ENCODE measurements at places on chromosomes 6 and 20.

DNA sequence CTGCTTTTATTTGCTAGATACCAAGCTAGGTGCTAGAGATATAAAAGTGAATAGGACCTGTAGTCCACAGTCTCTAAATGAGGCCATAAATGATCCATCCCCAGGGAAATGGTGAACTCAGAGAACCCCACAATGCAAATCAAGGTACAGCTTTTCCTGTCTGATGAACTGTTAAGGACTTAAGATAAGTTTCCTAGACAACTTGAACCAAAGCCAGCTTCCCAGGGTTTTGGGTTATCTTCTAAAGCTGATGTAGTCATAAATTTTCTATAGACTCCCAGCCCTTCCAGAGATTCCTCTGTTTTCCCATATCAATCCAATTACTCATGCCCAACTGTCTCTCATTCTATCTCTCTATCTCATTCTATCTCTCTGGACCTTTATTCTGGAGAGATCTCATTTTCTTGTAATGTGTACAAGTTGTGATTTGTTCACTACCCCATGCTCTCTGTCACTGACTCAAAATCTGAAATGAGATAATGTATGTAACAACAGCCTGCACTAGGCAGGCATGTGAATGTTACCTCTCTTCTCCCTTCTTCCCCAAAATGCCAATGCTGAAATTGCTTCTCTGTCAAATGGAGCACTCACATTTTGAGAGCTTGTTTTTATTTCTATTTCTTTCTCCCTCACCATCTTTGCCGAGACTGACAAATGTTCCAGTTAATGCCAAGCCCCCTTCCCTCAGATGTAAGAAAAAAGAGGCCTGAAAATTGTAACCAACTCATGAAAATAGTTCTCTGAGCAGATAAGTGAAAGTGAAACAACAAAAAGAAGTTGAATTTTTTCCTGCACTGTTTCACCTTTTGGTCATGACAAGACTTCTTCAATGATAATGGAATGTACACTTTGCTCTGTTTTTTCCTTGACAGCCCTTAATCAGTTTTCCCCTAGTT, 279.9 kb downstream of the SLC35F1 start:
- no peak for DNase-seq

DNA sequence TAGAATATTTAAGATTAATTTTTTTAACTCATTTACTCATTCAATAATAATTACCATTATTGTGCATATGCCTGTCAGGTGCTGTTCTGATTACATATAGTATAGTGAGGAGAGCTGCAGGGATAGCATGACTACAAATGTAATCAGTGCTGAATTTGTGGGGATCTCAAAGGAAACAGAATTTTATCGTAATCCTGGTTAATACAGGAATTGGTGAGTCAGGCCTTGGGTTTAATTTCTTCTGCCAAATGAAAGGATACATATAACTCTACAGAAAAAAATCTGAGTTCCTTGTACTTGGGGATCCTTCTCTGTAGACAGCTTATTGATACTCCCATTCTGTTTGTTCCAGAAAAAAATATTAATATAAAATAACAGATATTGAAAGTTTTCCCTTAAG, 297.2 kb downstream of the GJA1 start:
- no peak for DNase-seq

- no peak for DNase-seq
These were observed 22.2 kb downstream of the BMP7 start for GRCh38 chr20:57244221-57244585.

GRCh38 chr20:3473944-3474343, 3.1 kb downstream of the ATRN start:
- DNase-seq = no peak

- DNase-seq = no peak
These were observed 26.2 kb downstream of the RNF144B start for GRCh38 chr6:18413381-18413780.

- no peak for DNase-seq
These were observed 599.4 kb upstream of the CITED2 start for GRCh38 chr6:139973669-139974344.

- DNase-seq = no peak
These were observed 12.9 kb downstream of the THBS2 start for GRCh38 chr6:169240591-169241390.

DNA sequence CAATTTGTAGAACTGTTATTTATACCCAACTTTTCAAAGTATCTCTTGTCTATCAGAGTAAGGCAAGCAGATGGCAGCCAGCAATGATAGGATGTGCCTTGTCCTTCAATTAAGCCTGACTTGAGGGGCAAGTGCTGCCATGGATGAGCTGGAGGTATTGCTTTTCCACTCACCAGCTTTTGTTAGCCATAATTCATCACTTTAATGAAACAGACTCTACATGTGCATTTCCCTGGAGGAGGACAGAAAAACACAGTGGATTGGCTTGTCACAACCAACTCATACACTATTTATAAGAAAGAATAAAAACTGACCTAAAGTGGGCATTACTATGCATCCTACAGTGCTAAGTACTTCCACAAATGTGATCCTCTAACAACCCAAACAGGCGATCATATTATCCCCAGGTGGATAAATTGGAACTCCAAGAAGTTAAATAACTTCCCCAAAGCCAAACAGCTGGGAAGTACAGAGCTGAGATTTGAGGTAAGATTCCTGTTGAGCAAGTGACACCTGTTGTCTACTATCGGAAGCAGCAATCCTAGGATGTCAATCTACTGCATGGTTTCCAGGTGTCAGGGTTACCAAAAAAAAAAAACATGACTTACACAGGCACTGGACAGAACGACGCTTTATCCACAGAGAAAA, 73.9 kb upstream of the NRSN1 start:
- no peak for DNase-seq

DNA sequence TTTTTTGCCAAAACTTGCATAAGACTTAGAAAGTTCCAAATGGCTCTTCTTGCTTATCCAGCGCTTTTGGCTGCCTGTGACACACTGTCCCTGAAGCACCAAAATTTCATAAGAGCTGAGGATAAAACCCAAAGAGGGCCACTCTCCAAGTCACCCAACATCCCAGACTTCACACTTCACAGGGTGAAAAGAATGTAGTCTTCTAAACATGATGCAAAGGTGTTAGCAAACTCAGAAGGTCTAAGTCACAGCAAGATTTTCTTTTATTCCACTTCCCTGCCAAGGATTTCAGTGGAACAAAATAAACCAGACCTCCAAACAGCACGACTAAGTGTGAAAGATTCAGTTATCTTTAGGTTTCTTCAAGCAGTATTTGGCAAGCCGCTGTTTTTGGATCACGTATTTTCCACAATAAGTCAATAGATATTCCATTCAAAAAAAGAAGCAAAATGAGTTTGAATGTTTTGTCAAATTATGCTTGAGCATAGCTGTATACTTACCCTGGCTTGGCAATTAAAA, 44.6 kb upstream of the CD93 start:
- DNase-seq = no peak

DNA sequence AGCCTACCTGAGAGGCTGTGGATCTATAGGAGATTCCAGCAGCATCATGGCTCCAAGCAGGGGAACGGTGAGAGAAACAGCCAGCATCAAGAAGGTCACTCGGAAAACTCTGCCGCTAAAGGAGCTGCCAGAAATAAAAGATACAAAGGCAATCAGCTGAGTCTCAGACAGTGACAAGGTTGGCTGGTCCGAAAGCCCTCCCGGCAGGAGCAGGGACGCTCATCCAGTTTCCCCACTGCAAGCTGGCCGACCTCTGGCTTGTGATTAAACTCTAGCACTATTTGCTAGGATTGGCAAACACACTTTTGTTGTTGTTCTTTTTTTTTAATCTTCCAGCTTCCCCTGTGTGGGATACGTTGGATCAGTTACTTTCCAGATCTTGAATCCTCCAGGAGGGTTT, 8.7 kb downstream of the APMAP start:
- DNase-seq = no peak

DNA sequence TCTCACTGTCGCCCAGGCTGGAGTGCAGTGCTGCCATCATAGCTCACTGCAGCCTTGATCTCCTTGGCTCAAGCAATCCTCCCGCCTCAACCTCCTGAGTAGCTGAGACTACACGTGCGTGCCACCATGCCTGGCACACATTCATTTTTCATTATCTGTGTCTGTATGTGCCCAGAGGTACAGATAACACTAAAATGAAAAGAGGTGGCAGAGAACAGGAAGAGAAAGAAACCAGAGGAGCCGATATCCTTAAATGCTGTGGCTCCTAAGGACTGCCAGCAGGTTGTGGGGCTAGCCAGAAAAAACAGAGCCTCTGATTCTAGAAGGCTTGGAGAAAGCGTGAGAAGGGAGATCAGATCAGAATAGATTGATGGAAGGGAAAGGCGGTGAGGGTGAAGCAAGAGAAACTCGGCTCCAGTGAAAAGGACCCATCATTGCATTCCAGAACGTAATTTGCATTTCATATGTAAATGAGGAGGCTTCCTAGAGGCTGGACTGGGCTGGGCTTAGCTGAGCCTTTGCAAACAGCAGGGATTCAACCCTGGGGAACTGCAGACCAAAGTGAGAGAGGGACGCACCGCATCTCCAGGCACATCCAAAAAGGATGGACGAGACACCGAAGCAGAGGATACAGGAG, 64.2 kb downstream of the GCNT2 start:
- no peak for DNase-seq

GRCh38 chr6:42254505-42254904, 36.8 kb upstream of the MRPS10 start:
- DNase-seq = no peak

GRCh38 chr20:24124951-24125650, 136.5 kb upstream of the GGTLC1 start:
- no peak for DNase-seq

DNA sequence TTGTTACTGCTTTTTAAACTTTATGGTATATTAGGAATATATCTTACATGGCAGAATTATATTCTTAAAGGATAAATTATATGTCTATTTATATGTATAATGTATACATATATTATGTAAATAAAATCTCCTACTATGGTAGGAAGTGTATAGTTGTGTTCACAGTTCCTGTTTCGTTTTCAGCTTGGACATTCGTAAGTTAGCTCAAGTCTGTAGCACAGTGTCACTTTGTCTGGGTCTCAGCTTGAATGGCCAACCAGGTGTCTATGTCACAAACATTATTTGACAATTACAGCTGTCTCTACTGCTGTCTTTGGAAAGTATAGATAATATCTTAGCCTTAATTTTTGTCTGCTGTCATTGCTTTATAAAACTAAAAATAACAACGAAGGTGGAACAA, 303.9 kb downstream of the CDKAL1 start:
- DNase-seq = no peak

DNA sequence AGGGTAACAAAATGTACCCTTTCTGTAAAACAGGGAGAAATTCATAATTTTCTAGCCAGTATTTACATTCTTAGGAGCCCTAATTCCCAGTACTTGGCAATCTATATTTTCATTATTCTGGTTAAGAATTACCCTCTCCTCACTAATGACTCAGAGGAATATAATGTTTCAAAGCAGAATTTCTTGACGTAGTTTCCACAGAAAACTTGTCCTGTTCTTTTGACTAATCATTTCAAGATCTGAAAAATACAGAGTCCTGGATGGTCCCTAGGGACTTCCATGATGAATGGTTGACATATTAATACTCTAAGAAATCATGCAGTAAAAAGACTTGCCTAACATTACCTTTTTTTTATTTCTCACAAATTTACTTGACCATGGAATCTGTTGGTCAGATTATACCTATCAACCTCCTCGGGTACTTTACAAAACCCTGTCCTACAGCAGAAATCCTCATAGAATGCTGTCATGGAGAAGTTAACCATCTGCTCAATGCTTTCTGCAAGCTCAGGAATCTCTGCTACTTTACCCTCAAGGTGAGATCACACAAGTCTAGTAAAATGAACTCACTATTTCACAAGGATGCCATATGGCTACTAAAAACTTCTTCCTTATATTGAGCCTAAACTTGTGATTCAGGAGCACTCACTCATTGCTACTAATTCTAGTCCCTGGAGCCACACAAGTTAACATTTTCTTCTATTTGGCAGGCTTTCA, 202.1 kb upstream of the CNR1 start:
- no peak for DNase-seq

DNA sequence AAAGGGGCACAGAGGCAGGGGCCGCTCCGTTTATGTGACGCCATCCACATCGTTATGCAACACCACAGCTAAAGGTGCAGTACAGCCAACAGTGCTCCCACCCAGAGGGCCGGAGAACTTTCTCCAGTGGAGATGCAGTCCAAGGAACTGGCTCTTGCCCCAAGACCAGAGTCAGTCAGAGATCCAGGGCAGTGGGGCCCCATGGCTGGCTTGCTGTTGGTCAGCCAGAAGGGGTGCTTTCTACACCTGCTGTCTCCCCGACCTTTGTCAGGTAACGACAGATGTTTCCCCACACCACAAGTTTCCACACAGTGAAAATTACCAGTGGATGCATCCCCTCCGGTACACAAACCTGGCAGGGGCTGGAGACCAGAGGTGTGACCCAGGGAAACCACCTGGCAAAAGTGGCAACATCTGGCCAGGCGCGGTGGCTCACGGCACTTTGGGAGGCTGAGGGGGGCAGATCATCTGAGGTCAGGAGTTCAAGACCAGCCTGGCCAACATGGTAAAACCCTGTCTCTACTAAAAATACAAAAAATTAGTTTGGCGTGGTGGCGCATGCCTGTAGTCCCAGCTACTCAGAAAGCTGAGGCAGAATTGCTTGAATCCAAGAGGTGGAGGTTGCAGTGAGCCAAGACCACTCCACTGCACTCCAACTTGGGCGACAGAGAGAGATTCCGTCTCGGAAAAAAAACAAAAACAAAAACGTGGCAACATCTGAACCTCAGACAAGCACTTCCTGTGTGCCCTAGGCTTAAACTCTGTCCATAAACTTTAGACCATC, 34.9 kb downstream of the UBE2V1 start:
- DNase-seq = no peak

GRCh38 chr6:90195094-90195829, 101.4 kb downstream of the BACH2 start:
- no peak for DNase-seq

DNA sequence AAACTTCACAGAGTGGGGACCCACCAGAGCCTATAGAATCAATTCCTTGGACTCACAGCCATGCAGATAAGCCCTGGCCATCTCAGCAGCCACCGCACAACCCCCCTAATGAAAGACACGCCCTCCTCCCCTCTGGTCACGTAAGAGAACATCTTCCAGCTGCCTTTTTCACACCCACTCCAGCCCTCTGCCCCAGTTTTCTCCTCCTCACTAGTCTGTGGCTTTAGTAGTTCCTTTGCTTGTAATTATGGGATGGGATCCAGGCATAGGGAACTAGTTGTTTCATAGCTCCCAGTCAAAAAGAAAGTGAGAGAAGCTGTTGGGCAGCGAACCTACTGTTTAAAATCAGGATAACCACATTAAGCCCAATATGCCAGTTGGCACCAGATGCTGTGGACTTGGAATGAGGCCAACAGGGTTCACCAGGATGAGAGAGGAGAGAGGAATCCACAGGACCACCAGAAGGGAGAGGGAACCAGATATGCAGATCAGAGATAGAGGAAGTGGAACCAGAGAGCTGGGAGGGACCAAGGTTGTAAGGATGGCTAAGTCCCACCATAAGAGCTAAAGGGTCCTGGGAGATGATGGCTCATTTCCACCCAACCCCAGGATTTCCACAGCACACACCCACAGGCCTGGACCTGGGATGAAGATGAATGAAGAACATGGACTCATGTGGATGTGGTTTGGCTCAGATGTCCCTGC, 9.0 kb upstream of the BTN3A1 start:
- DNase-seq = no peak

- DNase-seq = no peak
These were observed 919.5 kb upstream of the FLRT3 start for GRCh38 chr20:15256676-15257568.
